ENCODE measurements at places on chromosomes 7 and 10. TPM values are rescaled to one million over a fixed set of nuclear protein-coding genes. Genes with fewer than 3 reads are reported as not detected.

The PSD gene
- total RNA-seq, result 0.72 TPM

The OPN4 gene
- not detected for total RNA-seq

The LRIT1 gene
- not detected for total RNA-seq

The NPC1L1 gene
- total RNA-seq, result 0.06 TPM

The GNAI1 gene
- total RNA-seq, result 39.2 TPM

The AP5Z1 gene
- total RNA-seq, result 30.5 TPM

The SYT15B gene
- 3.6 TPM for total RNA-seq

Measured in A549 treated with DMSO at 1 μM for 4 hours (cell line).